NCI-H1417 (cell line): ENCODE measurements at places on chromosomes 2 and 18.

DNA sequence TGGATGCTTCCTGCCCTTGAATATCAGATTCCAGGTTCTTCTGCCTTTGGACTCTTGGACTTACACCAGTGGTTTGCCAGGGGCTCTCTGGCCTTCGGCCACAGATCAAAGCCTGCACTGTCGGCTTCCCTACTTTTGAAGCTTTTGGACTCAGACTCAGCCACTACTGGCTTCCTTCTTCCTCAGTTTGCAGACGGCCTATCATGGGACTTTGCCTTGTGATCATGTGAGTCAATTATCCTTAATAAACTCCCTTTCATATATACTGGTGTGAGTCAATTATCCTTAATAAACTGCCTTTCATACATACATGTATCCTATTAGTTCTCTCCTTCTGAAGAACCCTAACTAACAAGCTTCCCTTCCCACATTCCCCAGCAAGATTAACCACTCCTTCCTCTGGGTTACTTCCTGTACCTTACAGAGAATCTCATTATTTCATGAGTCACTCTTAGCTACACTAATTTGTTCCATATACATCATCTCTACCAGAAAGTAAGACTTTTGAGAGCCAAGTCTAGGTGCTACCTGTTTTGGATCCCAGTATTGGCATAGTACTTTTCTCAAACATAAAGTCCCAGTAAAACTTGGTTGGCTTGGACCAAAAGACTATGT lies 31.3 kb upstream of the LRATD1 start:
- no peak for DNase-seq

DNA sequence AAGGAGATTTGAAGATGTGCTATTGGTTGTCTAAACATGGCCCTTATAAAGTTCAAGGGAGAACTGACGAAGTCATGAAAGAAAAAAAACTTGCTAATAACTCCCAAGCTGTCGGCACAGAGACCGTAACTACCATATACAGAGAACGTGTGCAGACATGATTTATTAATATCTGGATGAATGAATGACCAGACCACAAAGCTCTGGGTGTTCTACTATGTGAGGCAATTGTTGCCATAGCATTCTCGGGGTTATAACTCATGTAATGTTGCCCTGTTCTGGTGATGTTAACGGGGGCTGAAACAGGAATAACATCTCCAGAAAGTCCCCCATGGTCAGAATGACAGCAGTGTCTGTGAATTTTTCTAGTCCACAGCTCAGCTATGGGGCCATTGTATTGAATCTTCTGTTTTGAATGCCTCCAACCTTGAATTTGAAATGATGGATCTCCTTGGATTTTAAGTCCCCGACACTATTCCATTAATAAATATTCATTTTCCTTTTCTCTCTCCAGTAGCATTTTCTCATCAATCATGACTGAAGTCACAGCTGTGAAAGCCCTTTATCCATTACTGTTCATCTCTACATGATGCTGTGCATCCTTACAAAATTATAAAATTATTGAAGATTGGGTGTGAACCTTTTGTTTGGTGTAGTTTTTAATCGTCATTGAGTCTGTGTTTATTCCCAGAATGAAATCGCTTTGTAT lies 483.4 kb upstream of the KLHL29 start:
- no peak for DNase-seq

DNA sequence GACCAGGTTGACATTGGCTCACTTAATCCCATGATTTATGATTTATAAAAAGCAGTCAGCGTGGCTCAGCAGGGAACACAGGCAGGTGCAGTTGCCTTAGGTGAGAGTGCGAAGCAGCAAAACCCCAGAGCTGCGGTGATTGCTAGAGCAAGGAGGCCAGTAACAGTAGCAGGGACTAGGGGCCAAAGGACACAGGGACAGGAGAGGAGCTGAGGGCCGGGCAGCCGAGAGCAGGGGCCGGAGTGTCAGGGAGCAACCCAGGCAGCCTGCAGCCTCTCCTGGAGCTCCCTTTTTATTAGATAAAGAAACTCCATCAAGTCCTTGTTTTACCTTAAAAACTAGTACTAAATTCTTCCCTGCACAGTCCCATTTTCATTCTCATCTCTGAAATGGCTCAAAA lies 4.3 kb downstream of the MC2R start:
- peak; percentile 41 for DNase-seq

DNA sequence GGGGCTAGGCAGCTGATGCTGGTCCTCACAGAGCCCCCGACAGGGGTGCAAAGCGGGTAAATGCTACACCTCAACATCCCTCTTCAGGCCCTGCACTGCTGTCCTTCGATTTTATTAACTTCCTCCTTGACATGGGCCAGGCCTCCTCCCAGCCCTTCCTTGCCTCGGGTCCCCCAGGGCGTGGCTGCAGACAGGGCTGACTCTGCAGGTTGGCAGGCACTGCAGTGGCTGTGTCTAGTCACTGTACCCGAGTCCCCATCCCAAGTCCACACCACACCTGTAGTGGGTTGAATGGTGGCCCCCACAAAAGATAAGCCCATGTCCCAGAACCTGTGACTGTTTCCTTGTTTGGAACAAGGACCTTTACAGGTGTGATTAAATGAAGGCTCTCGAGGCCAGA lies 140.2 kb downstream of the TWIST2 start:
- no peak for DNase-seq

DNA sequence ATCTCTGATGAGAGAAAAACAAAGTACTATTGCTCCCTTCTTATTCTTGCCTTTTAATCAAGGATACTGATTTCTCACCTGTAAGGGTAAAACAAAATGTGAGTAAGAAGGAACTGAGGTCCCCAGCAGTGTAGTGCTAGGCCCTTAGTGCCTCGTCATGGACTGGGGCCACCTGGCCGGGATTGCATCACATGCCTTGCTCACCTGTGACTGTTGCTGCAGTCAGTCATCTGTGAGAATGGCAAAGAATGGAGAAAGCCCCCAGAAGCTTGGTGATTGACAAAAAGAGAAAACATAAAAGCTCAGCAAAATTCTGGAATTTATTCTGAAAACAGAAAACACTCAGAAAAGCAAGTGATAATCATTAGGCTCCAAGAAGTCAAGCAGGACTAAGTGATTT lies 63.4 kb downstream of the SPATS2L start:
- no peak for DNase-seq

GRCh38 chr2:239106314-239106908 lies 258.5 kb downstream of the TWIST2 start:
- no peak for DNase-seq

DNA sequence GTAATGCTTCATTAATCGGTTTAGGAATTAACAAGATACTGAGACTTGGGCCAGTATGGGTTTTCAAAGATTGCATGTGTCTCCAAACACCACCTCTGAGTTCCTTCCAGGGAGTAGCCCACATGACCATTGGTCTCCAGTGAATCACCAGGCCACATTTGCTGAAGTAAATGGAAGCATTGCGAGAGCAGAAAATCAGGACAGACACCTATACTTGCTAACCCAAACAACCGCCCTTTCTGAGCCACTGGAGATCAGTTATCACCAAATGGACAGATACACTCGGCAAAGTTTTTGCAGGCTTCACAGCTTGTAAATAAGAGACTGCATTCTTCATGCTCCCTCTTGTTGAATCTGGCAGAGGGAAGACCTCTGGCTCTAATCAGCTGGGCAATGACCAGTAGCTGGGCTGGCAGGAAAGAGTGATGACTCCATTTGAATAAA lies 40.9 kb downstream of the GATA6 start:
- DNase-seq: no peak

DNA sequence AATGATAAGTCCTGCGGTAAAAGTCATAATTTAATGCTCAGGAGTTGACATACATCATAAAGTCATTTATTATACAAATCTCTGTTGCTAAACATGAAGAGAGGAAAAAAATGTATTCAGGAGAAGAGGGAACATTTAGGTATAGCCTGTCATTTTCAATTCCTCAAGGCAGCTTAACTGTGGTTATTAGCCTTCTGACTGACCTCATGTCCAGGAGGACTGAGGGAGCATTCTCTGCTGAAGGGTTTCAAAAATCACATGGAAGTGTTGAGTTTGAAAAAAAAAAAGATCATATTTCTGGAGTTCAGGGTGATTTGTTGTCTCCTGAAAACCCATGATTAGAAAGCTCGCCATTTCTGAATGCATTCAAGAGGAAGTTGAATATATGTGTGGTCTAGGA lies 1371.1 kb upstream of the LRRTM1 start:
- DNase-seq: no peak

DNA sequence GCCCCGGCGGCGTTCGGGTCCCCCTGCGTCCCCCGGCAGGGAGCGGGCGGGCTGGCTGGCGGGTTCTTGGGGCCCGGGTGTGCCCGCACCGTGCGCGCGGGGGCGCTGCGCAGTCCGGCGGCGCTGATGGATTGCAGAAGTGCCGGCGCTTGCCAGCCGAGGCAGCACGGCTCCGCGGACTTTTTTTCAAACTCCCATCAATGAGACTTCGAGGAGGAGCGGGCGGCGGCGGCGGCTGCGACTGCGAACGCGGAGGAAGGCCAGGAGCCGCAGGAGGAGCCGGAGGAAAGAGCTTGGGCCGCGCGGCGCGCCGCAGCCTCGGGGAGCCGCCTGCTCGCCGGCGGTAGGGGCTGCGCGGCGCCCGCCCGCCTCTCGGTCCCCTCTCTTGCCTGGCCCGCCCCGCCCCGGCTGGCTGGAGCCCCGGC lies at the start of gene GLI2:
GLI2 (plus strand) TSS at position 123 of the 425 bp plus-strand sequence. CDS start 61,453 bp downstream, outside the sequence.
- DNase-seq: peak; percentile 73

- no peak for DNase-seq
These were observed 262.1 kb downstream of the EPHA4 start for GRCh38 chr2:221309892-221310583.

DNA sequence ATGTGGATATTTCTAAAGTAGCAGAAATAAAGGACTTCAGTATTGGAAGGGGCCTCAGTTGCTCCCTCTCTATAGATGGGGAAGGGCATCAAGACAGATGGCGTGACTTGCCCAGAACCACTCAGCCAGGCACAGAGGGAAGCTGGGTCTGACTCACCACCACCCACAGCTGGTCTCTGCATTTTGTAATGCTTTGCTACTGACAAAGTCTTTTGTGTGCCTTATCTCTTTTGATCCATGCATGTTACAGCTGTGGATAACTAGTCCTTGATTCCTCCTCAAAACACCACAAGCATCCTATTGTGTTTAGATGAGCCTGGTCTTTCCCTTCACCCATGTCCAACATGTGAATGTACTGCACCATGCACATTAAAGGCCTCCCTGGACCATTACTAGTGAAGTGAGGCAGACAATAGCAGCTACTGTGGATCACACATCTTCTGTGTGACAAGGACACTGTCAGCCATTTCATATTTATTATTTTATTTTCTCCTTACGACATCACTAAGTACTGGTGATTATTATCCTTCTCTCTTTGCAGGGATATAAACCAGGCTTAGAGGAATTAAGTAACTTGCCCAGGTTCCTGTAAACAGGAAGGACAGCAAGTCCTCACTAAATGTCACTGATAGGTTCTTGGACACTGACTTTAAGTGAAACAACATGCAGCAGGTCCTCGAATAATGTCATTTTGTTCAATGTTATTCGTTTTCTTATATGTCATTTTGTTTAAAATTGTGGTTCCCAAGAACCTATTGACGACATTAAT lies 29.6 kb upstream of the IL37 start:
- no peak for DNase-seq

DNA sequence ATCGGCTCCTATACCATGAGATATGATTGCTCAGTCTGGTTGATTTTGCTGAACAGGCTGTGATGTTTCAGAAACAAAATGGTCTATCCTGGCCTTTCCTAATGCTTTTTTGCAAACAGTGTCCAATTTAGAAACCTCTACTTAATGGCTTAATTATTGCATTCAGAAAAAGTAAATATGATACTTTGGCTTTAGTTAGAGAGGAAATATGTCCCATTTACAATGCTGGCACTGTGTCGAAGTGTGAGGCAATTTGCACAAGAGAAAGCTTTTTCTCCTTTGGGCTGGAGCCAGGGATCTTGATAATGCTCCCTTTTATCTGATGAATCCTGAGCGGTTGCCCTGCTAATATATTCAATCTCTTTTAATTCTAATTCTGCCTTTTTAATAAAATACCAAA lies 418.9 kb downstream of the EPHA4 start:
- DNase-seq: peak; percentile 14

- DNase-seq: no peak
These were observed 93.3 kb downstream of the HNRNPLL start for GRCh38 chr2:38509314-38509946.

GRCh38 chr18:65988972-65989371 lies 238.2 kb downstream of the CDH7 start:
- DNase-seq: peak; percentile 52

- no peak for DNase-seq
These were observed 2.1 kb downstream of the DHRS9 start for GRCh38 chr2:169071455-169071854.

DNA sequence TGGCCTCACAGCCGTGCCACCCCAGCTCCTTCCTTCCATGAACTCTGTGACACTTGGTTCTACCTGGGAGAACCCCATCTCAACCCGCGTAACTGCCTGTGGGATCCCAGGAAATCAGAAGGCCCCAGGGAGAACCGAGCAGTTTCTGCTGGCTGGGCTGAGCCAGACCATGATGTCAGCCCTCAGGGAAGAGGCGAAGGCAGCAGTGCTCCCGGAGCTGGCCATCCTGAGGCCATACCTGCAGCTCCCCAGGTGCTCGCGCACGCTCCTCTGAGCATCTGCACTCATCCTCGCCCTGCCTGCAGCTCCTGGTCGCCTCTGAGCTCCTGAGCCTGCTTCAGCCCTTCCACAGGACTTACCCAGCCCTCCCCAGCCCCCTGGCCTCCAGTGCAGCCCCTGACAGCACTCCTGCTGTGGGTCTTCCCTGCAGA lies 186.1 kb downstream of the SEPTIN10 start:
- no peak for DNase-seq

DNA sequence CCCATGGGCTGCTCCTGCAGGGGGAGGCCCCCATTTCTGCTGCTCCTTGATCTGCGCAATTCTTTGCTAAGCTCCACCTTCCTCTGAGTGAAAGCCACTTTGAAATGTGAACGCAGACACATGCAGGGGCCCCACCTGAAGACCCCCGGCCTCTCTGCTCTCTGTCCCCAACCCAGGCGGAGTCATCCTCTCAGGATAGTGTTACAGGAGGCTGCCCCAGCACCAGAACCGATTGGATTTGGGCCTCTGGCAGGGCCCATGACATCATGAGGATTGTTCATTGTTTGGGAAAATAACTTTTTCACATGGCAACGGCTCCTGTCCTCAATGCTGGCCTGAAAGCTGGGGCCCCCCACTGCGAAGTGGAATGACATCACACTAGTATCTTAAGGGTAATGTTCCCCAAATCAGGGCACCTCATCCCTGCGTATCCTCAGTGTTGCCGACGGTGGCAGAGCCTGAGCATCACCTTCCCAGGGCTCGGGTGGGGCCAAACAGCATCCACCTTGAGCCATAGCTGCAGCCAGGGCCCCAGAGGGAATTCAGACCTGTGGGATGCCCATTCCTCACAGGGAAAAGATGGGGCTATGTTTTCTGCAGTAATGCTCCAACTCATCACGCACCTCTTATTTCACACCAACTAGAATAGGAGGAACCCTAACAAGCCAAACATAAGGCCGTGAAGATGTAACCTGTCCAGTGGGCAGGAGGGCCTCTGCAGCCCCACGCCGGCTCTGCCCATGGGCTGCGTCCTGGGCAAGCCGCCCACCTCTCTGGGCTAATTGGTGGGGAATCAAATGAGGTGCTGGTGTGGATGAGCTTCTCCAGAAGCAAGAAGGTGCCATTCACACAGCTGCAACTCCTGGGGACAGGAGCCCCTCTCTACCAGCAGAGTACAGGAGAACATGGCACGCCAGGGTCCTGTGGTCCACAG lies 2.7 kb upstream of the ERFE start:
- DNase-seq: no peak

- DNase-seq: no peak
These were observed 254.4 kb downstream of the ZNF521 start for GRCh38 chr18:25097569-25098056.
